Effector memory CD8-positive, alpha-beta T cell (primary cell): ENCODE measurements at places on chromosomes 1 and 21.

DNA sequence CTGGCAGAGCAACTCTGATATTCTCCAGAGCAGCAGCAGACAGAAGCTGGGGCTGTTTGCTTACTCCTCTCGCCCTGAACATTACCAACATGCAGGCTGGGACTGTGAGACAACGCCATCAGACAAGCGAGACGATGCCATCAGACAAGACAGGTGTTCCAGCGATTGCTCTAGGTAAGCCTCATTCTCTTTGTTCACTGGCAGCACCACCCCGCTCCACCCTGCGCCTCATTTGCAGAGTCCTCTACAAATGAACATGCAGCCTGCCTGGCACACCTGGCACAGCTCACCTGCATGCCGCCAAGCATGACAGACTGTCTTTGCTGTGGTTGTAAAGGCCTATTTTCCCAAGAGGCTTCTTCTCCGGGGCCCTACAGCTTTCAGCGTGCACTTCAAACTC is 346.2 kb downstream of the SMYD3 start:
- no peak overlapping the region for H3K27ac ChIP-seq
- H3K27me3 ChIP-seq, result no peaks in the 10 kb centered on the region
- peaks cover 4% of the 10 kb centered on the region for H3K4me1 ChIP-seq

DNA sequence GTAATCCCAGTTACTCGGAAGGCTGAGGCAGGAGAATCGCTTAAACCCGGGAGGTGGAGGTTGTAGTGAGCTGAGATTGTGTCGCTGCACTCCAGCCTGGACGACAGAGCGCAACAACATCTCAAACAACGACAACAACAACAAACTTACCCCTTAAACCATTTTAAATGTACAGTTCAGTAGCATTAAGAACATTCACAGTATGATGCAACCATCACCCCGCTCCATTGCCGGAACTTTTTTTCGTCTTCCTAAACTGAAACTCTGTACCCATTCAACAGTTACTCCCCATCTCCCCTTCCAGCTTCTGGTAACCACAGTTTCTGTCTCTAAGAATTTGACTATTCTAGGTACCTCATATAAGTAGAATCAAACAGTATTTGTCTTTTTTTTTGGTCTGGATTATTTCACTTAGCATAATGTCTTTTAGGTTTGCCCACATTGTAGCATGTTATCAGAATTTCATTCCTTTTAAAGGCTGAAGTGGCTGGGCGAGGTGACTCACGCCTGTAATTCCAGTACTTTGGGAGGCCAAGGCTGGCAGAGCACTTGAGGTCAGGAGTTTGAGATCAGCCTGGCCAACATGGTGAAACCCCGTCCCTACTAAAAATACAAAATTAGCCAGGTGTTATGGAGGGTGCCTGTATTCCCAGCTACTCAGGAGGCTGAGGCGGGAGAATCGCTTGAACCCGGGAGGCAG is 19.6 kb downstream of the CA6 start:
- H3K27me3 ChIP-seq, result no peaks in the 10 kb centered on the region
- H3K4me3 ChIP-seq, result no peak overlapping the region
- H3K36me3 ChIP-seq, result no peaks in the 10 kb centered on the region
- DNase-seq, result no peak

GRCh38 chr21:44299458-44300261 is at the start of gene PFKL:
Gene PFKL (plus strand): TSS chr21:44300053. CDS start chr21:44300106, 53 bp downstream.
- peaks cover 16% of the 10 kb centered on the region for H3K36me3 ChIP-seq
- H3K27me3 ChIP-seq, result no peaks in the 10 kb centered on the region
- peaks cover 42% of the 10 kb centered on the region for H3K4me1 ChIP-seq
- DNase-seq, result peak; percentile 35

DNA sequence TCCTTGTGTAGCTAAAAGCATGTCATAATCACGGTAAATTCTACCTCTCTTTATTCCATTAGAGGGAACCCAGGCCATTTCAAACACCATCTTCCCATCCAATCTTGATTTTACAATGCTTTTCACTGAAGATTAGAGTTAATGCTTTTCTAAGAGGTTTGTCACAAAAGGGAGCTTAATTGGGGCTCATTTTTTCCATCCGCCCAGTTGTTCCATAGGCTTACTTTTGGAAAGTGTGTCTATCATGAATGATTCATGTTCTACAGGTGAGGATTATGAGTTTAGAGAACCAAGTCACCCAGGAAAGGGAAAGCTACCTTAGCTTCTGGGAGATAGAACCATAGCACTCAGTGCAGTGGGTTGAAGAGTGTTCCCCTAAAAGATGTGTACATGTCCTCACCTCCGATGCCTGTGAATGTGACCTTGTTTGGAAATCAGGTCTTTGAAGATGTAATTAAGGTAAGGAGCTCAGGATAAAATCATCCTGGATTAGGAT is 286.9 kb upstream of the RUNX1 start:
- no peaks in the 10 kb centered on the region for H3K4me1 ChIP-seq
- H3K27ac ChIP-seq, result no peak overlapping the region
- no peak for DNase-seq
- H3K27me3 ChIP-seq, result peaks cover 26% of the 10 kb centered on the region
- no peak overlapping the region for H3K4me3 ChIP-seq
